Activated CD8-positive, alpha-beta memory T cell treated with anti-CD3 and anti-CD28 coated beads for 1 hour (primary cell): ENCODE measurements at places on chromosomes 6 and 20.

GRCh38 chr6:108497883-108498282, 62.8 kb upstream of the FOXO3 start:
- no peak for DNase-seq

DNA sequence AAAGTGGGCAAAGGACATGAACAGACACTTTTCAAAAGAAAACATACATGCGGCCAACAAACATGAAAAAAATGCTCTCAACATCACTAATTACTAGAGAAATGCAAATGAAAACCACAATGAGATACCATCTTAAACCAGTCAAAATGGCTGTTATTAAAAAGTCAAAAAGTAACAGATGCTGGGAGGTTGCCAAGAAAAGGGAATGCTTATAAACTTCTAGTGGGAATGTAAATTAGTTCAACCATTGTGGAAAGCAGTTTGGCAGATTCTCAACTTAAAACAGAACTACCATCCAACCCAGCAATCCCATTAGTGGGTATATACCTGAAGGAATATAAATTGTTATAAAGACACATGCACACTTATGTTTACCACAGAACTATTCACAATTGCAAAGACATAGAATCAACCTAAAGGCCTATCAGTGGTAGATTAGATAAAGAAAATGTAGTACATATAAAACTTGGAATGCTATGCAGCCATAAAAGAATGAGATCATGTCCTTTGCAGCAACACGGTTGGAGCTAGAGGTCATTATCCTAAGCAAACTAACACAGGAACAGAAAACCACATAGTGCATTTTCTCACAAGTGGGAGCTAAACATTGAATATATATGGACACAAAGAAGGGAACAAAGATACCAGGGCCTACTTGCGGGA, 16.3 kb downstream of the CENPQ start:
- DNase-seq: no peak

GRCh38 chr6:166005401-166005943, 162.2 kb downstream of the TBXT start:
- DNase-seq: no peak

DNA sequence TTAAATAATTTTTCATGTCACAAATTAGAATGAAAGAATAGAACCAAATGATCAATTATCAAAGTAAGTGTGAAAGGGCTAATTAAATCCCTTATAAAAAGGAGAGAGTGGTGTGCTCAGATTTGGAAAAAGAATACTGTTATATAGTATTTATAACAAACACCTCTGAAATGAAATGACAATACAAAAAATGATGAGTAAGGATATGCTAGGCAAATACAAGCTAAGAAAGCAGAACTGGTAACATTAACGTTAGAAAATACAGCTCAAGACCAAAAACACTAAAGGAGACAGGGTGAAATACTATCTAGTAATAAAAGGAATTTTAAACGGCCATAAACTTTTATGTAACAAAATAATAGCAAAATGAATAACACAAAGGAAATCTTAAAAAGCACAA, 324.2 kb upstream of the RUNX2 start:
- DNase-seq: no peak
